ENCODE measurements at places on chromosomes 16 and 17.

DNA sequence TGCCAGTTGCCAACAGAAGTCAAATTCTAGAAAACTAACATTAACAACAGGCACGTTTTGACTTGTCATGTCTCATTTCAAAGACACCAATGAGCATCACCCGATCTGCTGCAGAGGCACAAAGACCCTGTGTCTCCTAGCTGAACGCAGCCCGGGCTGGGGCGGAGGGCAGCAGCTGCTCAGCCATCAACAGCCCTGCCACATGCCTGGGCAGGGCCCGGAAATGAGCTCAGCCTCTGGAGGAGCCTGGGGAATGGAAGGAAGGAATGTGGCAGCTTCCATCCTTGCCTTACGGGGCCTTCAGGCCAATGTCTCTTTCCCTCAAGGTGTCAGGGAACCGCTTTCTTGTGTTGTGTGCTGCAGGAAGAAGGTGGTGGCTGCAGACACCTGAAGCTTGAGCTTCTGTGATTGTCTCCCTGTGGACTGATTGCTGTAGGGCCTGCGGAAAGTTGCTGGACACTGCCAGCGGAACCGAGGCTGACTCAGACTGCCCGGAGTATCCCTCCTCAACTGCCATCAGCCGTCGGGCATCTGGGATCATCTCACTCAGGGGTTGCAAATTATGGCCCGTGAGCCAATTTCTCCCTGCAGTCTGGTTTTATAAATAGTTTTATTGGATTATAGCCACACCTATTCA, 7.3 kb downstream of the CDH13 start:
- peak; percentile 83 for DNase-seq

DNA sequence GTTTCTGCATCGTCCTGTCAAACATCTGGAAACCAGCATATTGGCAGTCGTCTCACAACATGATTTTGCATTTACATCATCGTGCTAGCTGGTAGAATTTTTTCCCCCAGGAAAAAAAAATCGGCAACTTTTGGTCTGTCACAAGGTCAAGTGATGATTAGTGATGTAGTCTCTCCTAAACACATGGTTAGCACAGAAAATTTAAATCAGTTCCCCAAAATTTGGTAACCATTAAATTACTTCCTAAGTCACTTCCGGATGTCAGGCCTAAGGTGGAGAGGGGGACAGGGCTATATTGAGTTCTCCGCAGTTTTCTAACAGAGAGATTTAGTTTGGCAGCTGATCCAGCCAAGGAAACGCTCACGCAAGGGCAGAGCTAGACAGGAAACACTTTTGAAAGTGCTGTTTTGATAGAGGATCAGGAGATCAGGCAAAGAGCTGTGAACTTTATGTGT, 271.0 kb upstream of the TBX2 start:
- DNase-seq: no peak

- DNase-seq: peak; percentile 27
Measured at GRCh38 chr17:12667299-12667958, 1.7 kb downstream of the MYOCD start.

DNA sequence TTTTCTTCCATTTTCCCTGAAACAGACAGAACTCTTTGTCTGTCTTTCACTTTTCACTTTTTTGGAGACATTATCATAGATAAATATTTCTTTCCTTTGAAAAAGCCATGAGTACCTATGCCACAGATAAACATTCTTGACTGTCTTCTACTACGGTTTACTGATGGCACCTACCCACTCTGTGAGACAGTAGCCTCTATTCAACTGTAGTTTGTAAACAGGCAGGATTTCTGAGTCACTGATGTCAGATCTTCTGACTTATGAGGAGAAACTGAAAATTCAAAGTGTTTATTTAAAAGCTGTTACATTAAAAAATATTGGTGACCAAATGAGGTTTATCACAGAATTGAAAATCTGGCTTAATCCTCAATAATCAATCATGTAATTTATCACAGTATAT, 658.4 kb downstream of the TOX3 start:
- no peak for DNase-seq

DNA sequence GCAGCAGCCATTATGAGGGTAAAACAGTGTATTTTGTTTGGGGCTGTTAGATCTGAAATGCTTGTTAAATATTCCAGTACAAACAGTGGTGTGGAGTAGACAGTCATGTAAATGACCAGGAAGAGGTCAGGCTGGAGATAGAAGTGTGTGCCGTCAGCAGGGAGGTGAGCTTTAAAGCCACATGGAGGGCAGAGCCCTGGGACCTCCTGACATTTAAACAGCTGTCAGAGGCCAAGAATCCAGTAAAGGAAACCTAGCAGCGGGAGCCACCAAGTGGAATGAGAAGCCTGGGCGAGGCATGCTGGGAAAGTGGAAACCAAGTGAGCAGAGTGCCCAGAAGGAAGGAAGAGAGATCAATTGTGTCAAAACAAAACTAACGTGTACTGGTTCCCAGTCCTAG, 26.8 kb downstream of the C17orf67 start:
- no peak for DNase-seq

GRCh38 chr16:10812312-10813098, 6.1 kb downstream of the TVP23A start:
- DNase-seq: no peak

DNA sequence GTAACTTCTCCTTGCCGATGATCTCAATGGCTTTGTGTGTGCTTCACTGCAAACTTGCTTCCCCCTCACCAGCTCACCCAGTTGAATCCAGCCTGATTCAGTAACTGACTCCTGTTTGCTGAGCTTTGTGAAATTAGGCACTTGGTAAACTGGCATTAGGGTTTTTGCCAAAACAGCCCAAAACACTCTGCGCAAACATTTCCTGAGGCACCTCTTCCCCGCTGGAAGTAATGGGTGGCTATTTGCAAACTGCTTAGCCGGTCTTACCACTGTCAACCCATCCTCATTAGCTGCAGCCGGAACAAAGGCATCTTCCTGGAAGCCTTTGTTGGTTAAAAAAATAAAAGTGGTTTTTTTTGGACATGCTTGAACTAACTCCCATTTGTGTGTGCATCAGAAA, 353.2 kb downstream of the MAF start:
- DNase-seq: no peak

DNA sequence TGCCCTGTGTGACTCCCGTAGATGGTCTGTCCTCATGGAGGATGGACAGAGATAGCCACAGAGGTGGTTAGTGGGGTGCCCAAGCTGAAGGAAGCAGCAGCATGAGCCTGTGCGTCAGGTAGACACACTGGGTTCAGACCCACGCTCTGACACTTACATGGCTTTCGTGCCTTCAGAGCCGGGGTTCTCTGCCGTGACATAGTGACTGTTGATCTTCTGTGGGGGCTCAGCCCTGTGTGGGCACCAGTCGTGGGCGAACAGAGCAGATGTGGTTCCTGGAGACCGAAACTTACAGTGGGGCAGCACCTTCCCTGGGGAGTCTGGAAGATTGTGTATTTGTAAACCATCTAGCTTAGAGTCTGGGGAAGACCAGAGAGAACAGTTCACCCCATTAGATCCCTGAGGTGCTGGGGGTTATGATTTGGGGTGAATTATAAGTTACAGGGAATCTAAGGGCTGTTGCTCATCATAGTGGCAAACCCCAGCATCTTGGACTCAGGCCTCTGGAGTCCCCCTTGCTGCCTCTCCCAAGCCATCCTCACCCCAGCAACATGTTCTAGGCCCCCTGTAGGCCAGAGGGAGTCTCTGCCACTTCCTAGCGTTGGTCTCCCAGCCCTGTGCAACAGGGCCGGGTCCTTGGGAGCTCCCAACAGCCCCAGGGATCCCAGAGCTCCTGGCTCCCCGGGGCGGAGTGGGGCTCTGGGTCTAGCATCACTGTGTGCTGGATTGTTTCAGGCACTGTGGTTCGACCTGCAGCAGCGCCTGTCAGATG, 28.6 kb downstream of the NECAB2 start:
- no peak for DNase-seq

DNA sequence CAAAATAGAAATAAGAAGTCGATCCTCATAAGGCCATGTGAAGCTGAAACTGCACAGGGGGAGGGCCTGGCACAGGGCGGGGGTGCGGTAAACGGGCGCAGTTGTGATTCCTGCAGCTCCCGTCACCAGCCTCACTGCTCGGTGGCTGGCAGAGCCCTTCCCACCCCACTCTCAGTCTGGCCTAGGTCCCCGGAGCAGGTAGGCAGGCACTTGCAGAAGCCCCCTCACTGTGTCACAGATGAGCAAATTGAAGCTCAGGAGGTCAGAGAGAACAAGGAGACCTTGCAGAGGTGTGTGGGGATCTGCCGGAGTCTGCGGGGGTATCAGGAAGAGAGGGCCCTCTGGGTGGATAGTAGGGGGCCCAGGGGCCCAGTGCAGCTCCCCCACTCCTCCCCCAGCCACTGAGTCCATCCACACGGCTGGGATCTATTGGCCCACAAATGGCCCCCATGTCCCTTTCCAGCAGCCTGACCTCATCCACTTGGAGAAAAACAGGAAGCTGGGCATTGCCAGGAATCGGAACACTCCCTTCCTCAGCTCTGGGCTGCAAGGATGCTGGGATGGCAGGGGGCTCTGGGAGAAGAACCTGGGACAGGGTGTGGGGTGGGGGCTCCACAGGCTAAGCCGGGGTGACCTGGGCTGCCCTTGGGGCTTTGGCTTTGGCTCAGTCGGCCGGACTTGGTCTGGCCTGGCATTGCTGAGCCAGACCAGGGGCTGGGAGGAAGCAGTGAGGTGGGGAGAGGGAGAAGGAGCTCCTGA, 21.4 kb upstream of the MAP3K14 start:
- DNase-seq: peak; percentile 42

DNA sequence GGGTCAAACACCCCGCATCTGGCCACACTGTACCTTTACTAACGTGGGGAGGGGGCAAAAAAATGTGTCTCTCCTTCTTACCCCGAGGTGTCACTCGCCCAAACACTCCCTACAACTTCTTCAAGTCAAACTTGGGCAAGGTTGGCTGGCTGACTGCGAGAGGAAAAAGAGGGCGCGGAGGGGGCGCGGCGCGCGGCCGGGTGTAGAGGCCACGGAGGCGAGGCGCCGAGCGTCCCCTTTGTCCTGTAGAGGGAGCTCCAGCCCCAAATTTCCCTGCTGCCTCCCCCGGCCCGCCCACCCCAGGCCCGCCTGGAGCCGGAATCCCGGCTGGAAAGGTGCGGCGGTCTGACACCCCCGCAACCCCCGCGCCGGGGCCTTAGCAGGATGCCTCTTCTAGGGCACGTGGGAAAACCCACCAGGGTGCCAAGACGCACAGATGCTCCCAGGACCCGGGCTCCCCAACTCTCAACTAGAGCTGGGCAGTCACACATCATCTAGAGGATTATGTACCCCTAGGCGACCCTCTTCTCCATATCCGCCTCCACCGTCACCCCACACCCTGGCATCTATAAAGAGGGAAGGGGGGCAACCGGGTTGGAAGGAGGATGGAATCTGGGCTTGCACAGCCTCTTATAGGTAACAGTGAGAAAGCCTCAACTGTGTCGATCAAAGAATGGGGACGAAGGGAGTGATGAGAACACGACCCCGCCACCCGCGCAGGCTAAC, 4.2 kb downstream of the IRX3 start:
- DNase-seq: peak; percentile 72

DNA sequence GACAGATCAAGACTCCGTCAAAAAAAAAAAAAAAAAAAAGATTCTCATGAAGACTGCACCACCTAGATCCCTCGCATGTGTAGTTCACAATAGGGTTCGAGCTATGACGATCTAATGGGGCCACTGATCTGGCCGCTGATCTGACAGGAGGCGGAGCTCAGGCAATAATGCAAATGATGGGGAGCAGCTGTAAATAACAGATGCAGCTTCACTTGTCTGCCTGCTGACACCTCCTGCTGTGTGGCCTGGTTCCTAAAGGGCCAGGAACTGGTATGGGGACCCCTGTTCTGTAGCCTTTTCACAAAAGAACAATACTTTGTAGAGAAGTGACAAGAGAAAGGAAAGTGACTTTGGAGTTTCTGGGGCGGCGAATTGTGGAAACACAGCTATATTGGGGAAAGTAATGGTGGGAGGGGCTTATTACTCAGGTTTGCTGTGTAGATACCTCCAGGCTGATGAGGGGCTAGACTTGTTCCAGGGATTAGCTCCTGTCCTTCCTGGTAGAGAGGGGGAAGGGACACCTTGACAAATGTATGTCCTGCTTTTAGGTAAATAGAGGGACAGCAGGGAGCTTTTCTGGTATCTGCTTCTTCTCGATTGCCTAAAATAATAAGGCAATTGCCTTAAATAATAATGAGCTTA, 57.1 kb downstream of the HAPSTR1 start:
- DNase-seq: no peak

DNA sequence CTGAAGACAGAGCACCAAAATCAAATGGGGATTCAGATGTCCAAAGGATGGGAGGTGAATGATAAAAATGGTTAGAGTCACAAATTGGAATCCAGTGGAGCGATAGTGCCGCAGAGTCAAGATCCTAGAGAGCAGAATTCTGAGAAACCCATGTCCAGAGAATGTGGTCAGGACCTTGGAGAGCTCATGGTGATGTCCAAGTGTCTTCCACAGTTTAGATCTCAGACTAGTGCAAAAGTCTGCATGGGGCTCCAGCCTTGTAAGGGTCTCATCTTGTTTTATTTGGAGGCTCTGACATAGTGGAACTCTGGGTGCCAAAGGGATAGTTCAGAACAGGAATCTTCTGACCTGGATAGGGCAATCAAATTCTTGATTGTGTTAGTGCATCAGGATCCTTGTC, 245.9 kb upstream of the HSBP1 start:
- peak; percentile 22 for DNase-seq

GRCh38 chr17:59616253-59616920, 3.3 kb upstream of the CLTC start:
- no peak for DNase-seq

GRCh38 chr17:51707216-51707615, 446.9 kb downstream of the UTP18 start:
- DNase-seq: no peak

- DNase-seq: peak; percentile 83
Measured at GRCh38 chr17:82051776-82052637, at the start of the genes GPS1 and RFNG. Gene GPS1 (plus strand): TSS chr17:82051898. CDS start chr17:82051932, 34 bp downstream. Gene RFNG (minus strand): TSS chr17:82051811. CDS start chr17:82051766, 45 bp downstream.

GRCh38 chr17:45662432-45662831, 121.7 kb upstream of the CRHR1 start:
- no peak for DNase-seq

- DNase-seq: peak; percentile 55
Measured at GRCh38 chr16:50245417-50246298, 20.7 kb upstream of the ADCY7 start.

- peak; percentile 68 for DNase-seq
Measured at GRCh38 chr16:70433458-70434103, 5.3 kb downstream of the ST3GAL2 start.

- DNase-seq: peak; percentile 74
Measured at GRCh38 chr17:17075125-17075781, 33.0 kb downstream of the MPRIP start.

DNA sequence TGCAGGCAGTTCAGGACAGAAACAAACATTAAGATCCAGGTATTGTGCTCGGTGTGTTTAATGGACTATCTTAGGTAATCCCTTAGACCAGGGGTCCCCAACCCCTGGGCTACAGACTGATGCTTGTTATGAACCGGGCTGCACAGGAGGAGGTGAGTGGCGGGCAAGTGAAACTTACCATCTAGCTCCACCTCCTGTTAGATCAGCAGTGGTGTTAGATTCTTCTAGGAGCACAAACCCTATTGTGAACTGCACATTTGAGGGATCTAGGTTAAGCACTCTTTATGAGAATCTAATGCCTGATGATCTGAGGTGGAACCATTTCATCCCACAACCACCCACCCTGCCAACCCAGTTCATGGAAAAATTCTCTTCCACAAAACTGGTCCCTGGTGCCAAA, 37.8 kb upstream of the ASIC2 start:
- no peak for DNase-seq

All from right hindlimb (tissue), 1 donor.